ENCODE measurements at places on chromosomes 12 and 14.

GRCh38 chr12:93108985-93109384 is 179.9 kb upstream of the EEA1 start:
- DNase-seq = no peak

GRCh38 chr12:116133636-116134214 is 143.8 kb downstream of the MED13L start:
- no peak for DNase-seq

GRCh38 chr12:48028541-48029431 is 24.5 kb upstream of the COL2A1 start:
- no peak for DNase-seq

DNA sequence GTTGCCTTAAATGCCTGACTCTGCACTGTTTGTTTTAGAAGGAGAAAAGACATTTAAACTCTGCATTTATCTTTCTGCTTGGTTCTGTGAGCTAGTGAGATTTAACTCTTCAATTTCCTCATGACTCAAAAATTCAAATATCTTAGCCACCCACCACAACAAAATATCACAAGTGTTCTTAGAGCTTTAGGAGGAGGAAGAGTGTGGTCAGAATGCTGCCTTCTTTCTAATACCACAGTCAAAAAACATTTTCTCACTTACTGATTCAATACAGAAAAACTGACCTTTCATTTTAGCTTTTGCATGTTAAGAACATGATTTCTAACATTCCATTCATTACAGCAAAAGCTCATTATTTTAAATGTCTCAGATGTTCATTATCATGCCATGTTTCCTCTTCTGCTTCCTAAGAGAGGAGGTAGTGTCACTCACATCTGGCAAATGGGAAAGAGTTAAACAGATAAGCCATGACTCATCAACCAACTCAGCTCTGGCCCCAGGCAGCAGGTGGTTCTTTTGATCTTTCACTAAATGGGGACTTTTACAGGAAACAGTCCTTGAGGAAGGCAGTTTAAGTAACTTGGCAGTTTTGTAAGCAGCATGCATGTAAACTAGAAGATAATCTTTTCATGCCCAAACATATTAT is 56.4 kb upstream of the RNU6-8 start:
- DNase-seq = peak; percentile 62

DNA sequence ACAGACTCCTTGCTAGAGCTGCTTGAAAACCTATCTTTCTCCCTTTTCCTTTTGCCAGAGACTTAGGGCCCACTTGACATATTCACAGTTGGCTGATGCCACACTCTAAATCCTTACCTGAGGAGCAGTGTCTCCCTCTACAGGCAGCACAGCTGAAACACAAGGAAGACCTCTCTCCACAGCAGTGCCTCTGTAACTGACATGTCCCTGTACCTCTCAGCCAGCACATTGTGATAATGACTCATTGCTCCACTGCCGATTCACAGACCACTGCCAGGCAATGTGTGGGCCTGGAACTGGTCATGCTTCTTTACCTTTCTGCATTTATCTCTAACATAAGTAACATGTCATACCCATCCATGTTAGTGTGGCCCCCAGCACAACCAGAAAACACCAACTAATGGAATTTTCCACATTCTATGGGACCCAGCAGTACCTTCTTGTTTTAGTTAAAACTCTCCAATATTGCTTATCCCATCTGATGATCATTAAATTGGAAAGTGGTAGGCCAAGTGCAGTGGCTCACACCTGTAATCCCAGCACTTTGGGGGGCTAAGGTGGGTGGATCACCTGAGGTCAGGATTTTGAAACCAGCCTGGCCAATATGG is 56.5 kb downstream of the GTF2A1 start:
- peak; percentile 42 for DNase-seq

DNA sequence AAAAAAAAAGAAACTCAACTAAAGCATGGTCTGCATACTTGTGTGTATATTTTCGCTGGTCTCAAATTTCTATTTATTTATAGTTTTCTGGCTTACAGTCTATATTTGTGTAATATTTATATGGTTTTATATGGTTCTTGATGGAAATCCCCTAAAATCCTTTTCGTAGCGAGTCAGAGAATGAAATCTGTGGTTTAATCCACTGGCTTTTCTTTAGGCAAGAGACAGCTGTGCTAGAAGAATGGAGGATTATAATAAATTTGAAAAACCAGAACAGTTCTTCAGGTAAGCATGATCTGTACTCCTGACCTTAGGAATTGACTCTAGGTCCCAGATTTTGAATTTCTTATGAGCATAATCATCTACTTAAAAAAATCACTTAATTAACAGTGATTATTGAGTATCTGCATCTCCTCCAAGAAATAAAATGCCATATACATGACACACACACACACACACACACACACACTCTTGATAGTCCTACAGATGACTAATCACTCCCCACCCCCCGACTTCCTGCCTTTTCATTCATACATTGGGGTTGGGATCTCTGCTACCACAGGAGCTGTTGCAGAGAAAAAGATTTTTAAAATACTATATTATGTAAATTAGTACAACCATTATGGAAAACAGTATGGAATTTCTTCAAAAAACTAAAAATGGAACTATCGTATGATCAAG is 113.4 kb downstream of the CRADD start:
- no peak for DNase-seq

- no peak for DNase-seq
Measured at GRCh38 chr14:38567703-38568102, 311.8 kb upstream of the CLEC14A start.

DNA sequence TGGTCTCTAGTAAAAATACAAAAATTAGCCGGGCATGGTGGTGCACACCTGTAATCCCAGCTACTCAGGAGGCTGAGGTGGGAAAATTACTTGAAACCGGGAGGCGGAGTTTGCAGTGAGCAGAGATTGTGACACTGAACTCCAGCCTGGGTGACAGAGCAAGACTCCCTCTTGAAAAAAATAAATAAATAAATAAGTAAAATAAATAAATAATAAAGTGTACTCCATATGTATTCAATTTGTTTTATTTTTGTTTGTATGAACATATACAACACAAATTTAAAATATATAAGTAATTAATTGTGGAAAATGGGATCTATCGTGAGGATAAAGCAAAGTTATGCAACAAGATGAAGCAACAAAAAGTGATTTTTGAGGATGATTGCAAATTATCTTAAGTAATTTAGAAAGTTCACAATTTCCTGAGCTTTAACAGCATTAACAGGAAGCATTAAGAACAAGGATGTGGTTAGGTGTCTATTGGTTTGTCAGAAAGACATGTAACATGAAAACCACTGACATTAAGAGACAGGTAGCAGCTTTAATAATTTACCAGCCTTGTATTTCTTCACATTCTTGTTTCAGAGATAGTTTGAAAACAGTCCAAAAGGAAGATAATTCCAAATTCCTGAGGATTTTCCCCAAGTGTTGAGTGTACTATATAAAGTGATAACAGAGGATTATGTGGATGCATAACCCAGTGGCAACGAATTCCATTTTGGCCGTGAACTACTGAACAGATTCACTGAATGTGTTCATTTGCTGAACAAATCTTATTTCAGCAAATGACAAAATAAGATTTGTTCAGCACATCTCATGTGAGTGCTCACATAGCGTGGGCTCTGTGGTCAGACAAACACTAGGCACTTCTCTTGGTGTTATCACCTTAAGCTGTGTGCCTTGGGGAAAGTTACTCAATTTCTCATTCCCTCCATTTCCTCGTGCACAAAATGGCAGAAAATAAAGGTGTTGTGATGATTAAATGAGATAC is 68.6 kb upstream of the RESF1 start:
- peak; percentile 55 for DNase-seq

GRCh38 chr12:95204141-95204866 is 13.0 kb downstream of the FGD6 start:
- DNase-seq = peak; percentile 97

GRCh38 chr12:102691773-102692555 is 211.6 kb upstream of the IGF1 start:
- DNase-seq = no peak

Data from small intestine (tissue), 16 donors.